ENCODE measurements at places on chromosomes 1 and 21.

- no peak for DNase-seq
These were observed 11.0 kb downstream of the TOR1AIP2 start for GRCh38 chr1:179866616-179867015.

DNA sequence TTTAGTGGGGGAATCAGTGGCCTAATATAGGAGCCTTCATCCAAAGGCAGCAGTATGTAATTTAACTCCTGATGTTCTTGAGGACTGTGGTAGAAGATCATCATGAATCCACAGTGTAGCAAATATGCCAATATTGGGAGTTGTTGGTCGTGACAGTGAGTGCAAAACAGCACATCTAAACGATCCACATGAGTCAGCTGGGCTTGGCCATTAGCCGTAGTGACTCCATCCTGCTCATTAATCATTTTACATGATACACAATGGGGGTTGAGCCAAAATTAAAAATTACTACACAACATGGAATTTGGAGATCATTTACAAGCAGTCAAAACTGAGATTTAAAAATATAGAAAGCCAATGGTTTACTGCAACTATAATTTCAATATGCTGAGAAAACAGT, 653.9 kb upstream of the CAMK1G start:
- DNase-seq: peak; percentile 29

GRCh38 chr1:88787023-88787903, 103.2 kb downstream of the PKN2 start:
- no peak for DNase-seq

DNA sequence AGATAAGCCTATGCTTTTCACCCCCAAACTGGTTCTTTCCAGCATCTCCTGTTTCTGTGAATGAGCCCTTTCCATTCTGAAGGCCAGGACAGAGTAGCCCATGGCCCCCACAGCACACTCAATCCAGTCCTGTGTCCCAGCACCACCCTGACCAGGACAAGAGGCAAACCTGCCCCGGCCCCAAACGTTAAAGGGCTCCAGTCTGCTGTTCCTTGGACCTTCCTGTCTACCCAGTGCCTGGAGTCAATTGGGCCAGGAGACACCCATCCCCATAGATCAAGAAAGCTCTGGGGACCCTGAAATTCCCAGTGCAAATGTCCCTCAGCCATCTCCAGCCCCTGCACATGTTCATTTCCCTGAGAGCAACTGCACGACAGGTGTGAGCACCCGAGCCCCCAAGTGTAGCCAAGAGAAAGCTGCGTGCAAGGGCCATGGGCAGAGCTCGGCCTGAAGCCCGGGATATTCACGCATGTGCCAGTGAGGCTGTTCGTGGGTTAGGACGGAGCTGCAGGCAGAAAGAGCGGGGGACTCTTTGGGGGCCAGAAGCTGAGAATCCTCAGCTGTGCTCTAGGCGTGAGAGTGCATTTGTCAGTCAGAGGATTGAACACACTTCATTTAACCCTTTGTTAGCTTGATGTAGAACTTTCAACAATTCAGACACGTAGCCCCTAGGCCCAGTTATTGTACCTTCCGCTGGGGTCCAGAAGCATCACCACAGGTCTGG, 4.2 kb upstream of the RIPK4 start:
- no peak for DNase-seq

GRCh38 chr1:214432245-214432644, 119.2 kb downstream of the PTPN14 start:
- no peak for DNase-seq

GRCh38 chr1:212315907-212316306, 30.7 kb downstream of the PPP2R5A start:
- DNase-seq: no peak

GRCh38 chr1:161772397-161772796, 6.3 kb downstream of the ATF6 start:
- DNase-seq: no peak

- no peak for DNase-seq
These were observed 61.6 kb downstream of the S100B start for GRCh38 chr21:46543306-46543705.

DNA sequence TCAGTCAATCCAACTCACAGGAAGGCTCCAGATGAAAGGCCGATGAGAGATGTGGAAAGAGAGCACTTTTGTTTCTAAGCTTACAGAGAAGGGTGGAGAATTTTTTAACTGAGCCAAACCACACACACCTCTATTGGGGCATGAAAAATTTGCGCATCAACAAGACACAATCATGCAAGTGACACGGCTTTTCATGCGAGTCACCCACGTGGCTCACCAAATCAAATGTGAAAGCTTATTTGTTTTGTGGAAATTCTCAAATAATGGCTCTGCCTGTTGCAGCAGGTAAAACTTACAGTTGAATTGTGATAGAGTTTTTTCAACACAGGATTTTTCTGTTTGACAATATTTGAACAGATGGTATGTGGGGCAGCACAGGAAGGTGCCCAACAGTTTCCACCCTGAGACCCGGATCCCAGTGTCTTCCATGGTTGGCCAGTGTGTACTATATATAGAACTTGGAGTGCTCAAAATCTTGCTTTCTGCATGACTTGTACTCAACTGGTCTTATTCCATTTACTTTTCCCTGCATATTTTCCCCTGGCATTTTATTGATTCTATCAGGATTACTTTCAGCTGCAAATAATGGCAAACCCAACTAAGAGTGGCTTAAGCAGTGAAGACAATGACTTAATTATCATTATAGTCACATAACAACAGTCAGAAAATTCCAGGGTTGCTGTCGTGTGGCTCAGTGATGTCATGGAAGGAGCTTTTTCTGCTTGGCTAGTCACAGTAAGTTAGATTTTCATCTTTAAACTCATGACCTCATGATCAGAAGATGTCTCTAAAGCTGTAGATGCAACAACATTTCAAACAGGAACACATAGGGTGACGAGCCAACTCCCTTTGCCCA, 90.6 kb upstream of the SIM2 start:
- DNase-seq: no peak

- peak; percentile 14 for DNase-seq
These were observed 19.2 kb downstream of the SLC19A2 start for GRCh38 chr1:169466259-169467230.

- DNase-seq: no peak
These were observed 1.9 kb downstream of the SLC39A1 start for GRCh38 chr1:153961421-153961820.

DNA sequence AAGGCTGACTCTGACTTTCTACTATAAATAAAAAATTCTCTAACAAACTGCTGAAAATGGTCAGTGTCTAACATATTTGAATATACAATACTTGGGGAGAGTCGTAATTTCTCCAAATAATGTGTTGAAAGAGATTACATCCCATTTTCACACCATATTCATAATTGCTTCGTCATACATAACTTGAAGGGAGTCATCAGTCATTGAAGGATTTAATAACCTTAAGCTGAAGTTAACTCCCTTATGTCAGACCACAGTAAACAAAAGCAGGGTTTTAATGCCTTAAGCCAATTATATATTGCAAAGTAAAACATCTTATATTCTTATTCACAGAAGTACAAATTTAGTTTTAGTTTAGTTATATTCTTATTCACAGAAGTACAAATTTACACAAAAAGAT, 129.9 kb downstream of the RERE start:
- DNase-seq: no peak

DNA sequence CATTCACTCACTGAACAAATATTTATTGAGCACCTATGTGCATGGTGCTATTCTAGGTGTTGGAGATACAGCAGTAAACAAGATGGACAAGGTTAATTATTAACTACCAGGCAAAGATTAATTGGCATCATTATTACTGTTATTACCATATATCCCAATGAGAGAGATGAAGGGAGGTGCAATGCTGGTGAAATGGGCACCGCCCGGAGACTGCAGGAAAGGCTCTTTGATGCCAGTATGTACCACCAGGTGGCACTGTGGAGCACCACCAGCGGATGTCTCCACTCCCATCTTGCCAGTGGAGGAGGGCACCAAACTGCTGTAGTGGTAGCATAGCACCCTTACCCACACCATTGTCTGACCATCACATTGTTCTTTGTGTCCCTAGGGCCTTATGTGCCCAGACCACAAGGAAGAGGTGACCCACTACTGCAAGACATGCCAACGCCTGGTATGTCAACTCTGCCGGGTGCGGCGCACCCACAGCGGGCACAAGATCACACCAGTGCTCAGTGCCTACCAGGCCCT, 3.0 kb downstream of the TRIM46 start:
- no peak for DNase-seq

DNA sequence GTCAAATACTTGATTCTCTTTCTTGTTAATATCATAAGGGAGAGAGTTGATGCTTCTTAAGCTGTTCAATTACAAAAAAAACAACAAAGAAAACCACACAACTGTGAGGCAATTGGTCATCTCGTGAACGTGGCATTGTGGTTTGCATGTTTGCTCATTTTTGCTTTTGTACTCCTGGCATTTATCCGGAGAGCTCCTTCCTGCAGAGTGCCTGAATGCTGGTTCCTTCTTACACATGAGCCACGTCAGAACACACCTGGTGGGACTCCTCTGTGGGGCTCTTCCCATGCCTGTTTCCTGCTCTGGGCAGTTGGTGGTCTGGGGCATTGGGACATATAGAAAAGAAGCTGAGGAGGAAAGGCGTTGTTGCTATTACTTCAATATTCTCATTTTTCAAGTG, 25.7 kb downstream of the KCNK1 start:
- no peak for DNase-seq

DNA sequence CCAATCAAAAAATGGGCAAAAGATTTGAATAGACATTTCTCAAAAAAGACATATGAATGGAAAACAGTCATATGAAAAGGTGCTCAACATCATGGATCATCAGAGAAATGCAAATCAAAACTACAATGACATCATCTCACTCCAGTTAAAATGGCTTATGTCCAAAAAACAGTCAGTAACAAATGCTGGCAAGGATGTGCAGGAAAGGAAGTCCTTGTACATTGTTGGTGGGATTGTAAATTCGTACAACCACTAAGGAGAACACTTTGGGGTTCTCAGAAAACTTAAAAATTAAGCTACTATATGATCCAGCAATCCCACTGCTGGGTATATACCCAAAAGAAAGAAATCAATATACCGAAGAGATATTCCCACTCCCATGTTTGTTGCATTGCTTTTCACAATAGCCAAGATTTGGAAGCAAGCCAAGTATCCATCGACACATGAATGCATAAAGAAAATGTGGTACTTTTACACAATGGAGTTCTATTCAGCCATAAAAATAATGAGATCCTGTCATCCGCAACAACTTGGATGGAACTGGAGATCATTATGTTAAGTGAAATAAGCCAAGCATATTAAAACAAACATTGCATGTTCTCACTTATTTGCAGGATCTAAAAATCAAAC, 17.9 kb downstream of the GBP5 start:
- DNase-seq: no peak

Data from AG09309 (cell line).